ENCODE measurements at places on chromosomes 1 and 21.
A peak's percentile ranks its signal among the peaks of the same experiment; 100 is the strongest.

DNA sequence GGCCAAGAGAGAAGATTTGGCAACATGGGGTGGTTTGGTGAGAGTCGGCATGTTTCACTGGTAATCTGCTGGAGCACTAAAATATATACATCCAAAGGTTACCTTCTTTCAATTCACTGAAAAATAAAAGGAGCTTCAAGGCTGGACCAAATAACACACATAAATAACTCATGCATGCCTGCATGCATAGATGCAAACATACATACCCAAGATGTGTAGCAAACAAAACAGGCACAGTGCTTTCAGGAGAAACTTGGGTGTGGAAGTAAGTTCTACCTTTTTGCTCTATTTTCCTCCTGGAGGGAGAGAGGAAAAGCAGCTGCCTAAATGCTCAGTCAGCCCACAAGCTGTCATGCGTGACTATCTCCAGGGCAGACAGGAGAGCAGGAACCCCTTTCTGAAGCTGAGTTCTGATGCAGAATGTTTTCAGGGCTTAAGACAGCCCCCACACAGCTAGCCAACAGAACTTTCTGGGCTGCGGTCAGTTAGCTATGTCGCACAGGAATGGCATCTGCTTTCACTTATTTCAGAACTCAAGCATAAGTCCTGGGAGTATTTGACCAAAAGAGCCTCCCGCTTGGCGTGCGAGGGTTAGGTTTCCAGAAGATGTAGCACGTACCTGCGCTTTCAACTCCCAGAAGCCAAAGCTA lies 166.2 kb downstream of the TOMM20 start:
- no peak for DNase-seq

DNA sequence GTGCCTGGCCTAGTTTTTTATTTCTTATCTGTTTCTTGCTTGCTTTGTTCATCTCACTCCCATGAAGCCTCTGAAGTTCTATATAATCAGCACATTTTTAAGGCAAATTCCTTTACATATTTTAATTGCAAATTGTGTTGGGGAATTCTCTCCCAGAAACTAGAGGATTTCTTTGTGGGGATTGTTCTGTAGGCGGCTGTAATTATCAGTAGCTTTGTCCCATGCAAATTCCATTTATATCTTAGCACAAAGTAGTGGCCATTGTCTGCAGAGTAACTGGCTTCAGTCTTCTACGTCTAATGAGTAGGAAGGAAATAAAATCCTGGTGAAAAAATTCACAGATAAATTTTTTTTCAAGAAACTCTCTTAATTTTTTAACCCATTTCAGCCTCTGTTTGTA lies 35.7 kb downstream of the CLEC20A start:
- DNase-seq = no peak

GRCh38 chr1:114512595-114513280 lies 1.7 kb upstream of the TRIM33 start:
- no peak for DNase-seq

DNA sequence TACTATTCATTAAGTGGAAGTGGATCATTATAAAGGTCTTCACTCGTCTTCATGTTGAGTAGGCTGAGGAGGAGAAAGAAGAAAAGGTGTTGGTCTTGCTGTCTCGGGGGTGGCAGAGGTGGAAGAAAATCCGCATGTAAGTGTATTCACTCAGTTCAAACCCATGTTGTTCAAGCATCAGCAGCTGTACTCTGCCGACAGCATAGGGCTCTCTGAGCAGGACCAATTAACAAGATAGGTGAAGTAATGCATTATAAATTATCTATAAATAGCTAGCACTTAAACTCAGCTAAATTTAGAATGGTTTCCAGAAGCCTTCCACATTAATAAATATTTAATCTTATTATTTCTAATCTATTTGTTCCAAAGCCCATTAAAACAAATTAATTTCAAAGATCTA lies 116.8 kb downstream of the RGS2 start:
- no peak for DNase-seq

GRCh38 chr1:27856561-27857343 lies 15.6 kb upstream of the THEMIS2 start:
- DNase-seq = no peak

- DNase-seq = no peak
Observed at GRCh38 chr21:43667191-43667904, 8.0 kb downstream of the RRP1B start.

DNA sequence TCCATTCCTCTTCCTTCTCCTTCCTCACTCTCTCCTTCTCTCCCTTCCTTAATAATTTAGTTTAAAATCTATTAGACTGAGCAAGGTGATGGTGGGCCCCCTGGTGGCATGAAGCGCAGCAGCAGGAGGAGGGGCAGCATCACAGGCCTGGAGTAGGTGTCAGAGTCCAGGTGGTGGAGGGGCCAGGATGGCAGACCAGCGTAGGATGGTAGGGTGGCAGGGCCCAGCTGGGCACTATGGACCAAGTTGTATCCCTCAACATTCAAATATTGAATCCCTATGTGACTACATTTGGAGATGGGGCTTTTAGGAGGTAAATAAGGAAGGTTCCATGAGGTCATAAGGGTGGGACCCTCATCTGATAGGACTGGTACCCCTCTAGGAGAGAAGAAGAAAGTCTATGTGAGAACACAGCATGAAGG lies 61.0 kb downstream of the WDR4 start:
- DNase-seq = peak; percentile 41

- peak; percentile 53 for DNase-seq
Observed at GRCh38 chr1:181100015-181100905, 11.8 kb downstream of the IER5 start.

DNA sequence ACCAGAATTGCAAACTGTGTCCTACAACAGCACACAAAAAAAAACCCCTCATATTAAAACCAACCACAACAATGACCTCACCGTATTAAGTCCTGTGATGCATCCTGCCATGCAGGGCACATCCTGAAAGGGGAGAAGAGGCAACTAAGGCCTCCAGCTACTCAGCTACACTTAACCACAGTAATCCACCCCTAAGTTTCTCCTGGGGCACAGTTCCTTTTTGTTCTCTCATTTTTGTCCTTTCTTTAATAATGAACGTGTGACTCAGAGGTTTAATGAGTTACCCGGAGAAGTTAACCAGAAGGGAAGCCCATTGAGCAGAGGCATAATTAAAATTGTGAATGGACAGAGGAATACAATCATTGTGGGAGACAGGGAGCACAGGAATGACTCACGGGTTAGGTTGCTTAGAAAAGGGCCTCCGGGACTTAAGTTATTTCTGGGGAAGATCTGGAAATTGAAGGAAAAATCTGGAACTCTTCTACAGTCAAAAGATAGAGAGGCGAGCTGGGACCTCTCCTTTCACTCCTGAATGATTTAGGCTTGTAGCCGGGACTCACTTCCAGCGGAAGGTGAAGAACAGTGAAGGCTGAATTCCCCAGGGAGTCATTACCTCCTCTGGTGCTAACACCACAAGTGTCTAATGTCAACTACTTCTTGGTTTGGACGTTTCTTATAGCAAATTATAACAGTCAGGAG lies 36.9 kb upstream of the HIVEP3 start:
- DNase-seq = no peak

GRCh38 chr1:238487931-238488330 lies 597.2 kb upstream of the ZP4 start:
- no peak for DNase-seq

Measured in activated CD4-positive, alpha-beta T cell treated with anti-CD3 and anti-CD28 coated beads for 24 hours (primary cell).